Stimulated activated CD4-positive, alpha-beta T cell treated with anti-CD3 and anti-CD28 coated beads, Interleukin-12 subunit alpha, Interleukin-12 subunit beta, amount 100 ng/mL, for 24 hours (primary cell): ENCODE measurements at places on chromosomes 7 and 10.

- DNase-seq, result no peak
Measured at GRCh38 chr10:132394201-132394811, 2.7 kb upstream of the PWWP2B start.

GRCh38 chr7:43735802-43736603, 6.7 kb upstream of the COA1 start:
- DNase-seq, result no peak

- no peak for DNase-seq
Measured at GRCh38 chr7:326809-327232, 36.9 kb downstream of the FOXL3 start.

DNA sequence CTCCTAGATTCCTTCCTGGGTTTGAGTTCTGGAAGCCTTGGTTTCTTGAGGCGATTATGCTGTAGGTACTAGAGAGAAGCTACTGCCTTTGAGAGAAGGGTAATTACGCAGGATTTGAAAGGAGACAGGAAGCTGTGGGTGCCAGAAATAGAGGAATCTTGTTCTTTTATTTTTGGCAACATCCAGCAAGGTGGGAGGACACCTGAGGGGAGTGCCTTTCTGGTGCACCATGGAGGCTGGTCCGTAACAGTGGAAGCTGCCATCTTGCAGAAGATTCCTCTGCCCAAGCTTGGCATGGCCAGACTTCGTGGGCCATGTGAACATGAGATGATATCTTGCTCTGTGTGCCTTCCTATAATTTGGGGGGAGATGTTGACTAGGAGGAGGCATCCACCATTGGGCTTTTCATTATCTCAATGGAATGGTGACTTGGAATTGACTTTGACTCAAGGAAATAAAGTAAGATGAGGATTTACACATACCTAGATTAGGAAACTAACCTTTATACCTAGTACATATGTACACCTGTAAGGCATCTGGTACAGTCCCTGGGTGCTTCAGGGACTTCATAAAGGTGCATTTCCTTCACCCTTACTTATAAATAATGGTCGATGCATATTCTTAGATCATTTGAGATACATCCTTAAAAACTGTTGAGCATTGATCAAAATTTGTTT, 98.2 kb downstream of the PFKFB3 start:
- no peak for DNase-seq

- no peak for DNase-seq
Measured at GRCh38 chr10:60163786-60164185, 225.9 kb downstream of the ANK3 start.

GRCh38 chr7:113142385-113143119, 24.2 kb upstream of the SMIM30 start:
- DNase-seq, result no peak

DNA sequence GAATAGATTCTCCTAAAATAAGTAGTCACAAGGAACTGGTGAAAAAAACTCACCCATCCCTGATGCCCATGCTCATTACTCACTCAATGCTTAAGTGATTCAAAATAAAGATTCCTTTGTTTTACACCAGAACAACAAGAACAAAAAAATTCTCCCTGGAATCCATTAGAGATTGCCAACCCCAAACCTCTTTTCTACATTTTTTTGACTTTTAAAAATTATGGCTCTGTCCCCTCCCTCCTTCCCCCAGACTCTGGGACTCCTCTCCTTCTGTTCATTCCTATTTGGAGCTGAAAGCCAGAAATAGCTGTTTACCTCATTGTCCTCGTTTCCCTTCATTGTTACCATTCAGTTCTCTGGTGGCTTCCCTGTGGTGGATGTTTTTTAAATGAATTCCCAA, 63.2 kb upstream of the FHIP2A start:
- no peak for DNase-seq

- no peak for DNase-seq
Measured at GRCh38 chr7:75711076-75711475, 27.7 kb downstream of the HIP1 start.

GRCh38 chr7:11875635-11876034, 43.6 kb upstream of the THSD7A start:
- no peak for DNase-seq

- peak; percentile 19 for DNase-seq
Measured at GRCh38 chr10:70925377-70926225, 37.2 kb upstream of the PCBD1 start.

DNA sequence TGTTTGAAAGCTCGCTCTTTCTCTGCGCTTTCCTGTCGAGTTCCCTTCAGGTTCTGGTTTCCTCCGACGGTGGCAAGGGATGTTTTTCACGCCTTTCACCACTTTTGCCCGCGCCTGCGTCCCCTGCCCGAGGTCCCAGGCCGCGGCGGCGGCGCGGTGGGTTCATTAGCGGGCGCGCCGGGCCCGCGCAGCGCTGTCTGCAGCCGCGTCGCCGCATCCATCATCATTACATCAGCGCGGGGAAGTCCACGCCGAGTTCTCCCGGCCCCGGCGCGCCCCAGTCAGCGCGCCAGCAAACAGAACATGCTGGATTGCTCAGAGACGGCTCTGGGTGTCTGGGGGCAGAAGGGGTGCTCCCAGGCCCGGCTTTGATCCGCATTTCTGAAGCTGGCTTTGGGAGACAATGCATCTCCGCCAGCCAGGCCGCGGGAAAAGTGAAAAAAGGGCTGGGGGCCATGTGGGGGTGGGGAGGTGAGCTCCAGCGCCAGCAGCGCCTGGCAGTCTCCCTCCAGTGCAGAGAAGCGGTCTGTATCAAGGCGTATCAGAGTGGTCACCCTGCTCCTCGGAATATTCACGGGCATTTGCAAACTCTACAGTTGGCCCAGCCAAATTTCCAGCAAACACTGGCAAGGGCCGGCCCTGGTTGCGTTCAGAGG, 8.9 kb downstream of the GLI3 start:
- no peak for DNase-seq

- no peak for DNase-seq
Measured at GRCh38 chr10:11189582-11190376, 172.1 kb downstream of the CELF2 start.

GRCh38 chr7:137717811-137718271, 128.9 kb downstream of the DGKI start:
- DNase-seq, result no peak

DNA sequence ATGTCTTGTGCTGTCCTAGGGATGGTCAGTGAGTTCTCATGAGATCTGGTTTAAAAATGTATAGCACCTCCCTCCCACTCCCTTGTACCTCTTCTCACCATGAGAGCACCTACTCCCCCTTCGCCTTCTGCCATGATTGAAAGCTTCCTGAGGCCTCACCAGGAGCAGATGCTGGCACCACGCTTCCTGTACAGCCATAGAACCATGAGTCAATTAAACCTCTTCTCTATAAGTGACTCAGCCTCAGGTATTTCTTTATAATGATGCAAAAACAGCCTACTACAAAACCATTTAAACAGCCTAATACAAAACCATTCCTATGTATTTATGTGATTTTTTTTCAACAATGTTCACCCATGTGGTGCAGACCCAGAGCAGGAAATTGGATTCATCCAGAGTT, 32.0 kb downstream of the KDM7A start:
- DNase-seq, result no peak

- DNase-seq, result no peak
Measured at GRCh38 chr10:132111121-132111731, 45.5 kb downstream of the JAKMIP3 start.

DNA sequence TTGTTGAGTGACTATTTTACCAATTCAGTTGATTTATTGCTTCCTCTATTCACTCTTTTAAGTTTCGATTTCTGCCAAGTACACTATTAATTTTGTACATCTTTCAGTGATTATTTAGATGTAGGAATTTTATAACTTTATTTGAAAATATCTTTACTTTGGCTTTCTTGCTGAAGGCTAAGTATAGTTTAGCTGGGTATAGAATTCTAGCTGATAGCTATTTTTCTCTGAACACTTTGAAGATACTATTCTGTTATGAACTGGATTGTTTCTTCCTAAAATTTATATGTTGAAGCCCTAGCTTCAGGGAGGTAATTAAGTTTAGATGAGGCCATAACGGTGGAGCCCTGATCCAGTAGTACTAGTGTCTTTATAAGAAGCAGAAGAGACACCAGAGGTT, 141.1 kb downstream of the LRMDA start:
- no peak for DNase-seq

DNA sequence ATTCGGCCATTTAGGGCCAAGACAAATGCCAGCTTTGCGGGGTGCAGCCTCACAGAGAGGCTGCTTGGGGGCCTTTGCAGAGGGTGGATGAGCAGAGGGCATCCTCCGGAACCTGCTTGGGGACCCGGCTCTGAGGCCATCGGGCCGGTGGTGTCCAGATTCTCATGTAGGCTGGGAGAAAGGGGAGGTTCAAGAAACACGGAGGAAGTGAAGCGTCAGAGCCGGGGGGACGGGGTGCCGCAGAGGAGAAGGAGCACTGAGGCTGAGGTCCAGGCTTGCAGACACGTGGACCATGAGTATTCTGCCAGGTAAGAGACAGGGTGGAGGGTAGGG, 150.7 kb upstream of the SHH start:
- no peak for DNase-seq

GRCh38 chr7:471866-472639, 47.6 kb downstream of the PDGFA start:
- no peak for DNase-seq

DNA sequence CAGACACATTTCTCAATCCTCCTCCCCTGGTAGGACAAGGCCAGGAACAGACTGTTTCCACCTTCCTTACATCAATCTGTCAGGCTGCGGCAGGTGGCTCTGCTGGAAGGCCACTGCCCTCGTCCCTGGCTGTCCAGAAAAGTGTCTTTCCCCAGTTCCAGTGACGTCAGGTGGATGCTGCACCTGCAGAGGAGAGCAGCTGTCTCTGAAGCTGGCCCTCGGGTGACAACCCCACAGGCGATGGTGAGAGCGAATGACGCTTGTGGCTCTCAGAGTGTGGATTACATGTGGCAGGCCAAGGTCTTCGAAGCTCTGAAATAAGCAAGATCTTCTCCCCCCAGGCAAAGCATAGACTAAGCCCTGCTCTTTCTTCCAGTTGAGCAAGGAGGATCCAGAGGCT, 146.9 kb upstream of the RET start:
- no peak for DNase-seq

DNA sequence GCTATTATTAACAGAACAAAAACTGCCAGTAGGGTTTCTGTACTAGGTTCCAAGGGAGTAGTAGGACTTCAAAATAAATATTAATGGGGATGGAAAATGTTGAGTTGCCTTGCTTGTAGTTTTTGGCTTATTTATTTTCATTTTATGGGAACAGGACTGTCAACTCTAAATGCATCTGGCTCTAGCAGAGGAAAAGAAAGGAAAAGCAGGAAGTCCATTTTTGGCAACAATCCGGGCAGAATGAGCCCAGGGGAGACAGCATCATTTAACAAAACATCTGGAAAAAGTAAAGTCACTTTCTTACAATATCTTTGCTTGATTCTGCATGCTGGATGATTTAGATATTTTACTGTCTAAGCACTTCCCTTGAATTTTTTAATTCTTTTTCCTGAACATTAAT, 69.4 kb downstream of the NOC3L start:
- no peak for DNase-seq

GRCh38 chr10:89219513-89220218, 12.5 kb upstream of the CH25H start:
- DNase-seq, result no peak

GRCh38 chr10:68938117-68938516, 17.9 kb upstream of the DDX21 start:
- DNase-seq, result no peak
